ENCODE measurements at places on chromosomes 4 and X. TPM values are rescaled to one million over a fixed set of nuclear protein-coding genes. Genes with fewer than 3 reads are reported as not detected.

The DOK7 gene
- 0.32 TPM for total RNA-seq

The REELD1 gene
- not detected for total RNA-seq

The ARMCX1 gene
- 32.0 TPM for total RNA-seq

The SOWAHB gene
- 0.05 TPM for total RNA-seq
